ENCODE measurements at places on chromosomes 16 and 17.

DNA sequence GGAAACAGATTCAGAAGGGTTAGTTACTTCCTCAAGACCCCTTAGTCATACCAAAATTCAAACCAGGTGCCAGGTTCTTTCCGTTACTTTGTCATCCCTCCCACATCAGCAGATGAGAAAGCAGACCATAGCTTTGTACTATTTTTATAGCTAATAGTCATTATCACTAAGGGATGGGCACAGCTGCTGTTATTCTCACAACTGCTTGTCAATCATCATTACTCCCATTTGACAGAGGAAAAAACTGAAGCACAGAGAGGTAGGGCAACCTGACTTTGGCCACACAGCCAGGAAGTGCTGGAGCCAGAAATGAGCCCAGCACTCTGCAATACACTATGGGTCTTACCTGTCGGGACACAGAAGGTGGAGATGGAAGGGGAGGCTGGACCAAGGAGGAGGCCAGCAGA is 30.0 kb downstream of the TEKT5 start:
- no peak for DNase-seq

- no peak for DNase-seq
These were observed 423.2 kb upstream of the C16orf82 start for GRCh38 chr16:26643519-26643918.

GRCh38 chr16:69424935-69425784 is 741 bp downstream of the CYB5B start:
- DNase-seq = no peak

- no peak for DNase-seq
These were observed 16.7 kb downstream of the PGS1 start for GRCh38 chr17:78395155-78395554.

GRCh38 chr16:86653285-86654006 is 75.1 kb downstream of the FOXL1 start:
- no peak for DNase-seq

GRCh38 chr16:11162586-11163268 is 93.3 kb downstream of the SOCS1 start:
- DNase-seq = no peak

DNA sequence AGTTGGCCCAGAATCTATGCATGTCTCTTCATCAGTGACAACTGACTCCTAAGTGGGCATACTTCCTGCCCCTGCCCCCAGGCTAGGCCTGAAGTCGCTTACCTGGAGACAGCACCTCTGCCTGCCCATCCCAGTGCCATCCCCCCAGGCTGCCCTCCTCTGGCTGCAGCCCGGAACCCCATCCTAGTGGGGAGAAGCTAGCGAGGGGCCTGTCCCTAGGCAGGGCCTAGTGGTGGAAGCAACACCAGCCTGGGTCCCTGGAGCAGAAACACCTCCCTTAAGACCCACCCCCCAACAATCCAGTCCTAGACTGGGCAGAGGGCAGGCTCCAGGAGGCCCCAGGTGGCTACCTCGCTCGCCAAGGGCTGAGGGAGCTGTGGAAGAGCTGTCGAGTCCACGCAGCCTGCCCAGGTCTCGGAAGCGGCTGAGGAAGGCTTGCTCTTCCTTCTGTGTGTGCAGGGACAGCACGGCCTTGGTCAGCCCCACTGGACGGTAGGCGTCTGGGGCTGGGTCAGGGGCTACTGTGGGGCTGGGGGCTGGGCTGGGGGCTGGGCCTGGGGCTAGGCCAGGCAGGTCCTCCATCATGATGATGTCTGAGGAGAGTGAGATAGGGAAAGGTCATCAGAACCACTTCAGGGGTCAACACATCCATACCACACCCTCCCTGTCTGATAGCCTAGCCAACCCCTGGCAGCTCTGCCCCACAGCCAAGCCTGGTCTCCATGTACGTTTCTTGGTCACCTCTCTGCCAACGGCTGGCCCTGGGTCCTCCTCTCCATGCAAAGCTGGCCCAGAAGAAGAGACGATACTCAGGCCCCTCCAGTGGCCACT is 7.6 kb downstream of the PER1 start:
- DNase-seq = no peak

DNA sequence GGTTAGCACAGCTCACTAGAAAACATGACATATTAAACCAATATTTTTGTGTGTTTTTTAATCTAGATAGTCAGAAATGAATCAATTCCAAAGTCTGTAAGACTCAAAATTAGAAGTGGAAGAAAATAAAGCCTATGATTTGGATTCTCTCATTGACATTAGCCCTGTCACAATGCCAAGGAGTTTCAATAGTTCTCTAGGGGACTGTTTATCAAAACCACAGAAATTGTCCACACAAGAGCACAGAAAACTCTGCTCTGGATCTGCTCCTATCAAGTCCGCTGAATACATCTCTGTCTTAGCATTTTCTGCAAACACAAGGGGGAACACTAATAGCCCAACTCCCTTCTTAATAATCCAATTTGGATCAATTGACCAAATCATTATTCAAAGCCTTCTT is 152.0 kb downstream of the HS3ST3B1 start:
- no peak for DNase-seq

DNA sequence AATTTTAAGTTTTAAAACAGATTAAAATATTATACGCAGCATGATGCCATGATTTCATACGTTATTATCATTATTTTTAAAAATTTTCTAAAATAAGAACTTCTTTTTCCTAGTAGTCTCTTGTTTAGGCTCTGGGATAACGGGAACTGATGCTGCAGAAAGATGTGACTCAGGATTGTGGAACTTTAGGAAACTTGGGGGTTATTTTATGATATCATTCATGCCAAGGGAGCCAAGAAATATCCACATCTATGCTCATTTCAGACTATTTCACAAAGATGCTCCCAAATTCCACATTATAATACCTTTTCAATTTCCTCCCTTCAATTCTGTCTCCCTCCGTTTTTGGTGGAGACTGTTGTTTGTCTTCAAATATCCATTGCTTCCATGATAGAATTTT is 236.4 kb downstream of the HS3ST3A1 start:
- DNase-seq = no peak

DNA sequence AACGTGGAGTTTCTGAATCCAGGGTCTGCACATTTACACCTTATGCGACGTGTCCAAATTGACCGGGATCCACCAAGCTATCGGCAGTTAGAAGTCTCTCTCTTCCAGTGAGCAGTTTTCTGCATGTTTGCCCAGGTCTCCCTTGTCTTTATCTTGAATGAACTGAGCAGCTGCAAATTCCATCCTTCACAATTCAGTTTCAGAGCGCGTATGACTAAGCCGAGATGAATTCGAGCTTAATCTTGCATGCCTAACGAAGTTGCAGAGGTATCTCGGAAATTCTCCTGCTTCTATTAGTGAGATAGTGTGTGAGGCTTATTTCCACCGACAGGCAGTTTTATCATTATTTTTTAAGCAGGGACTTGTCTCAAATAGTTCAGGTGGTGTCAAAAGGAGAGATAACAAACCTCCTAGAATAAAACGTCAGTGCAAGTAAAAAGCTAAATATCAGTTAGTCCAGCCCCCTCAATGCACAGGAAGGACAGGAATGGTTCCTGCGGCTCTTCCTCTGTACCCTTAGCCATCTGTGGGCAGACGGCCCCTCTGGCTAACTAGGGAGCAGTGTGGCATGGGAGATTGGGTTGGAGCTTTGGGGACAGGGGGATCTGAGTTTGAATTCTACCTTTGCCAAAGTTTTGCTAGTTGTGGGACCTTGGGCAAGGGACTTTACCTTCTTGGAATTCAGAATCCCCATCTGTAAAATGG is 93.0 kb upstream of the GPR139 start:
- DNase-seq = no peak
